WTC11 (cell line): ENCODE measurements at places on chromosomes 1 and 21. TPM values are rescaled to one million over a fixed set of nuclear protein-coding genes. Genes with fewer than 3 reads are reported as not detected.

Gene NCDN
- 35.6 to 39.2 TPM (median 38.2 TPM) in 3 replicates for total RNA-seq

DNA sequence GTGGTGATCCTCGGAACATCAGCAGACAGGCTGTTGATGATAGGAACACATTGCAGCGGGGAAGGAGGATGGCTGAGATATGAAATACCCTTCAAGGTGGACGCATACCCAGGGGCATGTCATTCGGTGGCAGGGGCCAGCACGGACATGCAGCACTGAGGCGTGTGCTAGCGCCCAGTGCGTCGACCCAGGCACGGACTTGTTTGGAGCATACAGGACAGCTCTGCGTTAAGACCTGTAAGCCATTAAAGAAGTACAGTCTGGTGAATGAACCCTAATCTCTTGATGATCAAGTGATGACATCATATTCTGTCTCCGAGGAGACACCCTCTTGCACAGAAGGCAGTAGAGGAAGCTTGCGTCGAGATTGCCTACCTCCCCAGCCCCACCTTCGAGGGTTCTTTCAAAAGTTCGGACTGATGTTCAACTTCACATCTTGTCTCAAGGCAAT, 63.6 kb upstream of the KIF26B start:
- no peak overlapping the region for H3K27ac ChIP-seq
- 0 out of 2 replicates have a peak, but pooled peaks cover 2% of the 10 kb centered on the region for H3K4me1 ChIP-seq

- H3K27me3 ChIP-seq: no peaks in the 10 kb centered on the region
- no peaks in the 10 kb centered on the region for H3K36me3 ChIP-seq
- H3K27ac ChIP-seq: no peak overlapping the region
- peaks cover 12% of the 10 kb centered on the region for H3K4me1 ChIP-seq
Measured at GRCh38 chr1:112264010-112264409, 132.0 kb upstream of the CTTNBP2NL start.

Gene TNFRSF1B
- 1.6 to 2.7 TPM (median 2.1 TPM) in 3 replicates for total RNA-seq

DNA sequence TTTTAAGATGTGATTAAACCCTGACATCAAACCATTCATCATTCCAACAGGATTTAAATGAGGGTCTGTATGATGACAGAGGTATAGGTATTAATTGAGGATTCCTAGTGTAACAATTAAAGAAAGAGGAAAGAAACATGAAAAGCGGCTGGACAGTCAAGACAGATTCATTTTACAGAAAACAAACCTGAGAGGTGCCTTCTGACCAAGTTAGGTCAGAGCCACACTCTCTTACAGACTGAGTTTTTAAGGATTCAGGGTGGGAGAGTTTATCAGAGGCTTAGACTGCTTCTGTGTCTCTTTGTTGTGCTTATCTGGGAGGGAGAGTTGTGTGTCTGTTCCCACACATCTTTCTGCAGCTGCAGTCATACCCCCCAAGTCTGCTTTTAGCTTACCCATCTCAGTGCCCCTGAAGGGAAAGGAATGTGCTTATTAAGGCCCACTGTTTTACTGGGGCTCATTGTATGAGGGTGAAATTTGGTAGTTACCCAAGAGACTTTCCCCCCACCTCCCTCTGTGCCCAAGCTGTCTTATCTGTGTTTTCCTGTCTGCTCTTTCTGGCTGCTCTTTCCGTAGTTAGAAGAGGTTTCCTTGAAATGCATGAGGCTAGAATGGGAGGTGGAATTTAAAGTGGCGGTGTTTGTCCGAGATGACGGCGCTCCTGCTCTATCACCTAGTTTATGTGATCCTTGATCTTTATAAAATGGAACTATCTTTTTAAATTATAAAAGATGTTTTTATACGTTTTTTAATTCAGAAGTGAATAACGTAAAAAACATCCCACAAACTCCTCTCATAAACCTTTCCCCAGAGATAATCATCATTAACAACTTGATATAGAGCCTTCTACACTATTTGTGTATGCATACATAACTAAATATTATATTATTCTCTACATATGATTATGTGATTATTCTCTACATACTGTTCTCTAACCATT, 96.0 kb upstream of the TNFSF4 start:
- H3K4me3 ChIP-seq: no peak overlapping the region
- H3K27ac ChIP-seq: peak overlapping the region; percentile 75
- no peaks in the 10 kb centered on the region for H3K27me3 ChIP-seq
- no peaks in the 10 kb centered on the region for H3K36me3 ChIP-seq
- peaks cover 20% of the 10 kb centered on the region for H3K4me1 ChIP-seq
- DNase-seq: no peak

Gene ANP32E
- total RNA-seq: 101 to 119 TPM (median 104 TPM) in 3 replicates

DNA sequence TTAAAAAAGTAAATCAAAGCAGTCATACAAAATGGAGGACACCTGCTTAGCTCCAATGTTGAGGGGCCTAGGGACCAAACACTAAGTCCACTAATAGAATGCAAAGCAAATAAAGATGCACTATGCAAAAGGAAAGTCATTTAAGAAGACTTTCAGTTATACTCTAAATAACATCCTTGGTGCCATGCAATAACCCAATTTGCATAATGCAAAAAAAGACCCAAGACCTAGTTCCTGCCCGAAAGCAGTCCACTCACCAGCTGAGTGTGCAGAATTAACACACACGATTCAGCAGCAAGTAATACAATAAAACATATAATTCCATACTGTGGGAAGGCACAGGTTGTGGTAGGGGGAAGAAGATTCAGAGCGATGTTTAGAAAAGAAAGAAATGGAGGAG, 101.8 kb downstream of the TGFBR3 start:
- H3K4me3 ChIP-seq: no peak overlapping the region
- H3K4me1 ChIP-seq: peaks cover 23% of the 10 kb centered on the region
- no peaks in the 10 kb centered on the region; the same call in 1 of the 2 replicates for H3K27me3 ChIP-seq
- no peak for DNase-seq
- H3K27ac ChIP-seq: no peak overlapping the region

DNA sequence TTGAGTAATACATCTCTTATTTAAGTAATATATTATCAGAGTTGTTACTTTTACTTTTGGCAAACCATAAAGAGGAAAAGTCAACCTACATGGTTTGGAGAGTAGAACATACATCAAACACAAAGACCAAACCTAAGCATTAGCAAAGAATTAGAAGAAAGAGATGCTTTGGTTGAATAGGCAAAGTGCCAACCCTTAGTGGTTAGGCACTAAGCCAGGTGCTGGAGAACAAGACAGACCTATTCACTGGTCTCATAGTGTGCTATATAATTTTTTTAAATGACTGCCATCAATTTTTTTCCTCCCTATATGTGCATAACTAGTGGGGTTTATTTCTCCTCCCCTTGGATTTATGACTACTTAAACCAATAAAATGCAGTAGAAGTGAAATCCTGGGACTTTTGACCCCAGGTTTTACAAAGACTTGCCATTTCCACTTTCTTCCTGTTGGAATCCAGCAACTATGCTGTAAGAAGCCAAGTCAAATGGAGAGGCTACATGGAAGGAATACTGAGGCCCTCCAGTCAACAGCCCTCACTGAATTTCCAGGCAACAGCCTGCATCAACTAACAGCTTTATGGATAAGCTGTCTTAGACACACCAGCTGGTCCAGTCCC, 69.8 kb upstream of the HAO2 start:
- peaks cover 36% of the 10 kb centered on the region for H3K4me1 ChIP-seq
- no peak for DNase-seq
- no peak overlapping the region for H3K4me3 ChIP-seq
- no peak overlapping the region for H3K27ac ChIP-seq
- peaks cover 4% of the 10 kb centered on the region for H3K36me3 ChIP-seq

DNA sequence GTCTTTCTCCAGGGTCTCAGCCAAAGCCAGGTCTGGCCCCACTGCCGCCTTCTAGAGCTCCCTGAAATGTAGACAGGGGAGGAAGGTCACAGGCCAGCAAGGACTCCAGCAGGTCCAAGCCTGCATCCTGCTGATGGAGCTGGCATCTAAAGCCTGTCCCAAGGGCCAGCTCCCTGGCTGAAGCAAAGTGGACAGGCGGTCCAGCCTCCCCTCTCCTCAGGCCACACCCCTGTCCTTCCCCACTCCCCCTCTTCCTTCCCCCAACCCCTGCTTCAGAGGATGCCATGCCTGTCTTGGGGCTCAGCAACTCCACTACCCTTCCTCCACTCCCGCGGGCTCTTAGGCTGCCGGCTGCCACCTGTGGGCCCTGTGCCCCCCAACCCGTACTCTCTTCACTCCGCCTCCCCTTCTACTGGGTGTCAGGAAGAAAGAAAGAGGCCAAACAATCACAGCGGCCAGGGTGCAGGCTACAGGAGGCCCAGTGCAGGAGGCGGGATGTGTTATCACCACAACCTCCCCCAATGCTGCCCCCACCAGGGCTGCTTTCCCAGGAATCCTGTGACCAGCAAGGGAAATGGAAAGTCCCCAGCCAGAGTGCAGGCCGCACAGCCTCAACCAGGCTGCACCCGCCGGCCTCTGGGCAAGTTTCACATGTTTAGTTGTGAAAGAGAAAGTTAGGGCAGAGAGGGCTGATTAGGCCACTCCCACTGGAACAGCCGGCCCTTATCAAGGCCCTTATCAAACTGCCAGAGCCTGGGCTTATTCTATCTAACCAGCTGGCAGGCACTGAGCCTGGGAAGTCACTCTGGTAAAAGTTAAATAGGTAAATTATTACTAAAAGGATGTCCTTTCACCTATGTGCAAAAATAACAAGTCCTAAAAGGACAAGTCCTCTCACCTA, 34.1 kb downstream of the ACOT7 start:
- no peaks in the 10 kb centered on the region for H3K27me3 ChIP-seq
- H3K36me3 ChIP-seq: no peaks in the 10 kb centered on the region
- peak overlapping the region; percentile 76 for H3K27ac ChIP-seq
- H3K4me1 ChIP-seq: peaks cover 44% of the 10 kb centered on the region

DNA sequence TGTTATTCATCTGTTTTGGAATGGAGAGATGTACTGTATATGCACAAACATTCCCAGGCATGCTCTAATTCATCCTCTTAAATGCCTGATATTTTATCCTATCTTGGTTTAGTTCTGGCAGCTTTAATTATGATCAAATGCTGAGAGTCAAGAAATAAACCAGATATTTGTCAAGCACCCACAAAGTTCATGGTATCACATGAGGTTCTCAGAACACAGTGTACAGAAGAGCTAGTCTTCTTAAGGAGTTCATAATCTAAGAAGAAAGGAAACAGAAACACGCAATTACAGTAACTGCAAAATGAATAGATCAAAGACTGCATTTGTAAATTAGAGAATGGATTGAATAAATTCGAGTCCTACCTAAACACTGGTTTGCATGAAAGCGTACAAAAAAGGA, 58.3 kb upstream of the KCNH1 start:
- no peak overlapping the region for H3K4me3 ChIP-seq
- DNase-seq: no peak
- H3K36me3 ChIP-seq: peaks cover 9% of the 10 kb centered on the region
- peaks cover 3% of the 10 kb centered on the region; the same call in 1 of the 2 replicates for H3K27me3 ChIP-seq

Gene FBXO2
- 58.2 to 68.2 TPM (median 63.7 TPM) in 3 replicates for total RNA-seq

DNA sequence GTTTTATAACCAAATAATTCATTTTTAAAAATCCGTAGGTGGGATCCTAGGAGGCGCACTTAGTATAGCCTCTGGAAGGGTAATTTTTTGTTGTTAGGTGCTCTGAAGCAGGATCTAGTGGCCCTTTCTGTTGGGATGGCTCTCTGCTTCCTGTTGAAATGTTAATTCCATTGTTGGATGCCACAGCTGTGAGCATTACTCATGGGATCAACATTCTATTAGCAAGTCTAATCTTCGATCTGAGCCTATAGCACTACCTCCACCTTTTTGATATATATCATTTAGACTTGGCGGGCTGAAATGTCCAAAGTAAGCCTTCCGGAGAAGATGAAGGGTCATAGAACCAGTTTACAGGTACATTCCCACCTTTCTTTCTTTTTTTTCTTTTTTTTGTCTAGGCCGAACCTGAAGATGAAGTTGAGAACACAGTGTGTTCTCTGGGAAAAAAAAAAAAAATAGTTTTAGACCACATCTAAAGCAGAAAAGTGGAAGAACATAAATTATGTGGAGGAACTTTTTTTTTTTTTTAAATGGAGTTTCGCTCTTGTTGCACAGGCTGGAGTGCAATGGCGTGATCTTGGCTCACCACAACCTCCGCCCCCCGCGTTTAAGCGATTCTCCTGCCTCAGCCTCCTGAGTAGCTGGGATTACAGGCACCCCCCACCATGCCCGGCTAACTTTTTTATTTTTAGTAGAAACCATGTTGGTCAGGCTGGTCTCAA, 1.4 kb downstream of the CXADR start:
- H3K4me1 ChIP-seq: peaks cover 63% of the 10 kb centered on the region
- DNase-seq: no peak
- H3K4me3 ChIP-seq: peak overlapping the region; percentile 85

Gene MATN1
- total RNA-seq: 0.16 to 0.25 TPM (median 0.24 TPM) in 3 replicates

- H3K27ac ChIP-seq: no peak overlapping the region
- H3K36me3 ChIP-seq: no peaks in the 10 kb centered on the region
- H3K27me3 ChIP-seq: no peaks in the 10 kb centered on the region
- no peak for DNase-seq
- H3K4me3 ChIP-seq: no peak overlapping the region
- H3K4me1 ChIP-seq: peaks cover 23% of the 10 kb centered on the region
Measured at GRCh38 chr1:19688041-19688842, 23.6 kb downstream of the HTR6 start.

DNA sequence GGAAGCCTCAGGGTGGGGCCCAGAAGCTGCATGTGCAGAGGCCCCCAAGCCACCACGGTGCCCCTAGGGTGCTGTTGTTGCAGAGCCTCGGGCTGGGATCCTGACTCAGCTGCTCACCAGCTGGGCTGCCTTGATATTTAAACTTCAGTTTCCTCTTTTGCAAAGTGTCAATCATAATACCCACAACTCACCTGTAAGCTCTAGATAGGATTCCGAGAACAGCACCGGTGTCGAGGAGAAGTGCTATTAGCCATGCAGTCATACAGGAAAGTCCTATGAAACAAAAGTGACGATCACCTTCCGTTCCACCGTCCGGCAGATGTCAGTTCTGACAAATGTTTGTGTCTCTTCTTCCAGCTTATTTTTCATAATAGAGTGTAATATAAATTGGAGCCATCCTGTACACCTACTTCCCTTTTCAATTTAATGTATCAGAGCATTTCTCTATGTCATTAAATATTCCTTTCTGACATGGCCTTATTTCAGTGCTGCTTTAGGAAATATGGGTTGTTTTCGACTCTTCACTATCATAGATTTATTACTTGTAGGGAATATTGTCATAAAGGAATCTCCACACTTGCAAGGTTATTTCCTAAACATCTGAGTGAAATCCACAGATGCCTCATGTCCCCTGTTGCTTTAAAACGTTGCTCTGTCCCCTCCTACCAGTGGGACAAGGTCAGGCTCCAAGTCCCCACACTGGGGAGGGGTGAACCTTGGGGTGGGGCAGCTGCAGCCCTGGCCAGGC, 100.8 kb downstream of the SIK1 start:
- no peaks in the 10 kb centered on the region for H3K27me3 ChIP-seq
- H3K4me3 ChIP-seq: no peak overlapping the region
- no peaks in the 10 kb centered on the region for H3K4me1 ChIP-seq
- no peaks in the 10 kb centered on the region for H3K36me3 ChIP-seq
- 0 out of 2 replicates have a peak overlapping the region, but pooled peaks have one; percentile 32 for H3K27ac ChIP-seq

GRCh38 chr1:219359126-219359525, 185.4 kb downstream of the LYPLAL1 start:
- no peaks in the 10 kb centered on the region; the same call in 1 of the 2 replicates for H3K4me1 ChIP-seq
- H3K27ac ChIP-seq: no peak overlapping the region
- no peaks in the 10 kb centered on the region for H3K36me3 ChIP-seq
- DNase-seq: no peak

GRCh38 chr1:193569096-193569982, 382.9 kb upstream of the B3GALT2 start:
- no peak overlapping the region for H3K27ac ChIP-seq
- no peaks in the 10 kb centered on the region for H3K27me3 ChIP-seq
- H3K4me3 ChIP-seq: no peak overlapping the region
- no peaks in the 10 kb centered on the region for H3K36me3 ChIP-seq
- H3K4me1 ChIP-seq: no peaks in the 10 kb centered on the region
